ENCODE measurements at places on chromosomes 16 and 17.

DNA sequence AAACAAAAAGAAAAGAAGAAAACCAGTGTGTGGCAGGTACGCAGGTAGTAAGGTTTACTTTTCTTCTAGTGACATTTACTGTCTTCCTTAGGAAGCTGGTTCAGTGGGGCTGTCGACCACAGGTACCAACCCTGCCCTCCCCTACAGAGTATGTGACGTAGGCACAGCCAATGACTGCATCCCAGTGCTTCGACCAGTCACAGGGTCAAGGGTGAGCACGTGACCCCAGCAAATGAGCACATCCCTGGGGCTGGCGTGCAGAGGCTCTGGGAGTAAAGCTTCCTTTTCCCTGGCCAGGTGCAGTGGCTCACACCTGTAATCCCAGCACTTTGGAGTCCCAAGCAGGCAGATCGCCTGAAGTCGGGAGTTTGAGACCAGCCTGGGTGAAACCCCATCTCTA lies 38.9 kb upstream of the PLCG2 start:
- DNase-seq = no peak

DNA sequence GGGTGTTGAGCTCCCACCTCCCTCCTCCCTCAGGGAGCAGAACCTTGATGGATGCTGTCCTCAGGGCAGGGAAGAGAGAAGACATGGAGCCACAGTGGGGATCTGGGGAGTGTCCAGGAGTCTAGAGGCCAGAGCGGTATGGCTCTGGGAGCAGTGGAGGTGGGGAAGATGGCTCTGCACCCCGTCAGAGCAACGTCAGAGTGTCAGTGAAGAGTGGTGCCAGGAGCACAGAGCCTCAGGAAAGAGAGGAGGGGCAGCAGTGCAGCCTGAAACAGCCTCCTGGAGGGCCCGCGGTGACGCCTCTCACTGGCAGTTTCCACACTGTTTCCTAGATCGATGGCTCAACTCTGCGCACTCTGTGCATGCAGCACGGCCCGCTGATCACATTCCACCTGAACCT lies 23.2 kb upstream of the SLC5A11 start:
- no peak for DNase-seq

- DNase-seq = no peak
Measured at GRCh38 chr17:41215681-41216080, 10.8 kb upstream of the KRTAP9-2 start.

DNA sequence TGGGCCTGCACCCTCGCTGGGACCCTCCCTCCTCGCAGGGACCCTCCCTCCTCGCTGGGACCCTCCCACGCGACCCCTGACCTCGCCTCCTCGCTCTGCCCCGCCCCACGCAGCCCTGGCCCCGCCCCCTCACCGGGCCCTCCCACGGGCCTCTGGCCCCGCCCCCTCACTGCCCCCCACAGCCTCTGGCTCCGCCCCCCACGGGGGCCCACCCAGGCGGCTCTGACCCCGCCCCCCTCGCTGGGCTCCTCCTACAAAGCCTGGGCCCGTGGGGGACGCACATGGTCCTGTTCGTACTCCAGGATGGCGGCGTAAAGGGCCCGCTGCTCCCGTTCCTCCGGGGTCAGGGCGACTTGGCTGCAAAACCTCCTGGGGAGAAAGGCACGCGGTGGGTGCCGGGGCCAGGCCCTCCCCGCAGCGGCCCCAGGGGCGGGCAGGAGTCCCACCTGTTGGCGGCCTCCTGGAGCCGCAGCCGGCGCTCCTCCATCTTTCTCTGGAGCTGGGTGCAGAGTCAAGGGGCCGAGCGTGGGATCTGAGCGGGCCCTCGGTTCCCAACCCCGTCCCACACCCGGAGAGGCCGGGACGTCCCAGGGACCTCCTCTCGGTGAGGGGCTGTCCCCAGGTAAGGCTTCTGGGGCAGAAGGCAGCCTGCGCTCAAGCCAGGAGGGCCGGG lies 9.0 kb downstream of the VPS9D1 start:
- DNase-seq = peak; percentile 69

GRCh38 chr16:83392743-83393142 lies 415.0 kb upstream of the HSBP1 start:
- DNase-seq = no peak

DNA sequence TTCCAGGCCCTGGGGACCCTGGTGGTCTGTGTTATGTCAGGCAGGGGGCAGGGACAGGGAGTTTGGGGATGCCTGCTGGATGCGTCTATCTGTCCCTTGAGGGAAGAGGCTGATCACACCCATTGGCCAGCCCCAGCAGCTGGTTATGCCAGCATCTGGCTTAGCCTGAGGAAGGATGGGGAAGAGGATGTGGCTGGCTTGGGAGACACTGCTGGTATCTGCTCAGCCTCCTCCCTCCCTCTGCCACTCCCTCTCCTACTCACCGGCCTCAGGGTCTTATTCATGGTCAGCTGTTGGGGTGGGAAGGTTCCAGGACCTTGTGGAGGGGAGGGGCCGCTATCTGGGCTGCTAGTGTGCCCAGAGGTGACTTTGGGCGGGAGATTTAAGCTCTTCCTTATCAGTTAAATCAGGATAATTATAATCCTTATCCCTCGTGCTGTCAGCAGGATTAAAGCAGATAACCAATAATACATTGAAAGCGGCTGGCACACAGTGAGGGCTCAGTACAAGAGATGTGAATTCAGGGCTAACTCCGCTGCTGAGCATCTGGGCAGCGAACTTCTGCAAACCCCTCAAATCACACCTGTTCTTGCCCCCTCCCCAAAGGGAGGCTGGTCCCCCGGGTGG lies 36.0 kb upstream of the MLKL start:
- DNase-seq = no peak

- DNase-seq = no peak
Measured at GRCh38 chr17:57663326-57664070, 81.6 kb downstream of the CCDC182 start.

DNA sequence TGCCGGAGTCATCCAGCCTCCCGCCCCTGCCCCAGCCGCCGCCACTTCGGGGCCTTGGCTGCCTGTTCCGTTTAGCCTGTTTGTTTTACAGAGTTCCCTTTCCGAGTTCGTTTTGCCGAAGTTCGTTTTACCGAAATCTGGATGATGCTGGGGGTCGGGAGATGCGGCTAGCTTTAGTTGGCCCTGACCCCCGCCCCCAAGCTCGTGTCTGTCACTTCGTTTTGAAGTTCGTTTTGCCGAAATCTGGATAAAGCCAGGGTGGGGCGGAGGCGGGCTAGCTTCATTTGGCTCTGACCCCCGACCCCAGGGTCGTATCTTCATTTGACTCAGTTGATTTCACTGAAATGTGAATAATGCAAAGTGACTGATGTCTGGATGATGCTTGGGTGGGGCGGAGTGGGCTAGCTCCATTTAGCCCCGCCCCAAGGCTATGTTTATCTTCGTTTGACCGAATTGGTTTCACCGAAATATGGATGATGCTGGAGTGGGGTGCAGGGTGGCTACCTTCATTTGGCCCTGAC lies 591 bp downstream of the PSMD7 start:
- no peak for DNase-seq

GRCh38 chr17:51692917-51693316 lies 432.6 kb downstream of the UTP18 start:
- no peak for DNase-seq

DNA sequence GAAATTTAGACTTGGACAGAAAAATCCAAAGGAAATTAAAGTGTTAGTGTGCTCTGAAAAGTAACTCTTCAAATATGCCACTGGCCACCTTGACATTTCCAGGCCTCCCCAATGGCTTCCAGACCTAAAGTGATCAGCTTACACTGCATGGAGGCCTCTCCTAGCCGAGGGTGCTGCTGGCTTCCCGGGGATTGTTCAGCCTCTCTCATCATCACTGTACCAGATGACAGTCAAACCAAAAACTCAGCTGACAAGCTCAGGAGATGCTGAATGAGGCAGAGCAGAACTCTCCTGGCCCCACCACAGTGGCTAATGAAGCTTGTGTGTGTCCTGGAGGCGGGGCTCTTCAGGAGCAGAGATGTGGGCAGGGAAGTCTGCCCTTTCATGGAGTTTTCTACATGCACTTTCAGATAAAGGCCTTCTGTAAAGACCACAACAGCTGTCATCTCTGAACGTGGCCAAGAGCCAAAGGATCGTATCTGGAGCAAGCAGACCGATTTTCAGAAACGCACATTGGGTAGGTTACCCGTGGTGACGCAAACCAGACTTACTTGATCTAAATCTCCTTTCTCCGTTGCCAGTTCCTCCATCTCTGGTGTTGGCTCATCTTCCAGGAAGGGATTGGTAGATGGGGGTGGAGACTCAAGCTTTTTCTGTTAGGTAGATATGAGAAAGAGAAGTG lies 113.3 kb downstream of the VPS53 start:
- no peak for DNase-seq

- no peak for DNase-seq
Measured at GRCh38 chr16:77613095-77613494, 109.2 kb upstream of the NUDT7 start.

DNA sequence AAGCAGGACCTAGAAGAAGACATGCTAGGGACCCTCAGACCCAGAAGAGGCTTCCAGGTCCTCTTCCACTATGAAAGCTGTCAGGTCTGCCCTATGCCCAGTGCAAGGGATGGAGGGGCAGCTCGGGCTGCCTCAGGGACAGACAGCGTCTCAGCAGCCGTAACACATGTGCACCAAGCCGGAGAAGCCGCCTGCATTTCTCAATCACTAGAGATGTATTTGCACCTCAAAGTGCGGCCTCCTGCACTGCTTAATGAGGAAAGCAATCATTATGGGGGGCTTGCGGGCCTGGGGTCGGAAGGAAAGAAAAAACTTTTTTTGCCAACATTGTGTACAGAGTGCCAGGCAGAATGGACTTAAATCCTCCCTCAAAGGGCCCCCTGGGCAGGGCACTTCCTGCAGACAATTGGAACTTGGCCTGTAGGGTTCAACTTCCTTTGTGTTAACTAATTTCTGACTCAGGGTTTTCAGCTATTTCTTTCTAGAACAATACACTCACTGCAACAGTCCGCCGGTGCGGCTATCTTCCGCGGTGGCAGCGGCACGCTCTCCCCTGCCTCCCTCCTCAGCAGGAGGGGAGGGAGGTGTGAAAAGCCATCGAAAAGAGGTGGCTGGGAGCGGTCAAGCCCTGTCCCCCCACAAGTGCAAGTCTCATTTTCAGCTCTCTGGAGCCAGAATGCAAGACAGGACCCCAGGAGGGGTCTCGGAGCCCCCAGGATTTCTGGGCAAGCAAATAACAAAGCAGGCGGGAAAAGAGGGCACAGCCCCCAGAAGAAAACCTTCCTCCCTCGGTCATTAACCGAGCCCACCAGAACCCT lies 101.2 kb downstream of the ZNF423 start:
- DNase-seq = no peak

DNA sequence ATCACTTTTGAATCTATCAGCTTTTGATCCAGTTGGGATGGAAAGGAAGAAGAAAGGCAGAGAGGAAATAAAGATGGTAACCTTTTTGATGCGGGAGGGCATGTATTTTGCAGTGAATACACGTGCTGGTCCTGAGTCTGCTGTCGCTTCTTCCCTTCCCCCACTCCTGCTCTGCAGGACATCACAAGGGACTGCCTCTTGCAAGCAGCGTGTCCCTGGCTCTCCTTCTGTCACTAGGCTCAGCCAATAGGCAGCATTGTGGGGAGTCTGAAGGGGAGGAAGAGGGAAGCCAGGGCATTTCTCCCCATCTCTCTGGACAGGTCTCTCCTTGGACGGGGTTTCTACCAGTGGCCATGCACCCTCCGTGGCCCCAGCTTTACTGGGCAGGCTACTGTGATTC lies 15.7 kb upstream of the WFDC1 start:
- no peak for DNase-seq

GRCh38 chr17:44854192-44854591 lies 6.5 kb downstream of the HIGD1B start:
- DNase-seq = no peak

GRCh38 chr16:68299571-68300453 lies 10.9 kb downstream of the SLC7A6OS start:
- no peak for DNase-seq

DNA sequence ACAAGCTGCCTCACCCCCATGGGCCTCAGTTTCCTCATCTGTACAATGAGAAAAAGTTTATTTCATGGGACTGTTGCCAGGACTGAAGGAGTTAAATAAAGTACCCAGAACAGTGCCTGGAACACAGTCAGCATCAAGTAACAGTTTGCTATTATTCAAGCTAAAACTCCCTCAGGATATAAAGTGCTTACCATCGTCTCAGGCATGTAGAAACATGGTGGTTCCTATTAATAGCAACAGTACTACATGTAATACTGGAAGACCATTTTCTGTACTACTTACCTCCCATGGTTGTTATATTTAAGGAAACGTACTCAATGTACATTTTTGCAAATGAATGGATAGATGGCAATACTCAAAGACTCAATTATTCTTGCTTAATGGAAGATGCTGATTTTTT lies 93.4 kb downstream of the NCOR1 start:
- DNase-seq = no peak

DNA sequence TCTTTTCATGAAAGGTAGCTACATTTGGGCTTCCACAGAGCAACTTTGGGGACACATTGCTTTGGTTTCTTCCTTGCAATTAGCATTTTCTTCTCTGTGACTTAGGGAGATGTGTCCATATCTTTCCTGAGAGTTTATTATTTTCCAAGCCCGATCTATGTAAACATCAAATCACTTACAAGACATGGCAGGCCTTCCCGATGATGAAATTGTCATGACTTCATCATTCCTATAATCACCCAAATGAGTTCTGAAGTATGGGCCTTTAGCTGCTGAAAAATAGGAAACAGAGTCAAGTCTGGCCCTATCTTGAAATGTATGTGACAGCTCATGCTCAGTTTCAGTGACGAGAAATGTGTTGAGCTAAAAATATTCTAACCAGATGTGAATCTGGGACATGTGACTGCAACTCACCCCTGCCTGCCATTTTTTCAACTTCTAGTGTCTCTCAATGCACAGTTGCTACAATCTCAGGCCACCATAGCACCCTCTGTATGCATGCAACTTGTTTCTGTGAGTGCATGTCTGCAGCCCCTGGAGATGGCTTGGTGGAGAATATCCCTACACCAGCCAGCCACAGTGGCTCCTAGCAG lies 199.6 kb upstream of the MAF start:
- no peak for DNase-seq

DNA sequence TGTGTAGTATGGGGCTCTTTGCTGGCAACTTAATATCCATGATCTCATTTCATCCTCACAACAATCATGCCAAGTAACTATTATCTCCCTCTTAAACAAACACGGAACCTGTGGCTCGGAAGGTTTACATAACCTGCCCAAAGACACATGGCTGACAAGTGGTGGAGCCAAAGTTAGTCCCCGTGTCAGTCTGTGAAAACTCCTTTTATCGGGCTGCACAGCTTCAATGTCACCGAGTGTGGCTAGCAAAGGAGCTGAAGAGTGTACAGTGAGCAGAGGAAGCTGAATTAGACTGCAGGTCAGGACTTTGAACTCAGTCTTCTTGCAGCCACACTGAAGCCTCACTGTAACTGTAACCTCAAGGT lies 80.3 kb downstream of the PARN start:
- DNase-seq = no peak

- no peak for DNase-seq
Measured at GRCh38 chr17:65455972-65456343, 105.5 kb downstream of the AXIN2 start.

- no peak for DNase-seq
Measured at GRCh38 chr16:30418350-30419181, 11.2 kb downstream of the ZNF771 start.
